ENCODE measurements at places on chromosomes 13 and 19. TPM values are rescaled to one million over a fixed set of nuclear protein-coding genes. Genes with fewer than 3 reads are reported as not detected.

DNA sequence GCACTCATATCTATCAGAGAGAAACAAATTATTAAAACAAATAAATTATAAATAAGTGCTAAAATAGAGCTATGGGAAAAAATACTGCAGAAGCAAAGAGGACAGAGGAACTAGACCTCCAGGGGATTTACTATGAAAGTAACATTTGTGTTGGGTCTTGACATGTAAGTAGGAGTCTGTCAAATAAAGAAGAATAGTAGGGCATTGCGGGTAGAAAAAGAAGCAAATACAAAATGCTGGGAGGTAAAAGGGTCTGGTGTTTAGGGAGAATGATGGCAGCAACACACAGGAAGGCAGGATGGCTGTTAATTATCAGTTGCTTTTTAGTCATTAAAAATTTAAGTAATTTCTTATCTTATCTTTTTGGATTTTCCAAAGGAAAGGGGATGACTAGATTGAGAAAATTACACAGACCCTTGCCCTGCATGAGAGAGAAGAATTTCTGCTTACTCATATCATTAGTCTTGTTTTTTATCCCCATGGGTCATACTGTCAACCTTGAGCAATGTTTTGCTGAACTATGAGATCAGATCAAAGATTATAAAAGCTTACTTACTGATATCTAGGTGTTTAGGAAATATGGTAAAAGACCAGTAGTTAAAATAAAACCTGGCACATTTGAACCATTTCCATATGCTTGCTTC, 472.7 kb downstream of the DIAPH3 start:
- DNase-seq = no peak

DNA sequence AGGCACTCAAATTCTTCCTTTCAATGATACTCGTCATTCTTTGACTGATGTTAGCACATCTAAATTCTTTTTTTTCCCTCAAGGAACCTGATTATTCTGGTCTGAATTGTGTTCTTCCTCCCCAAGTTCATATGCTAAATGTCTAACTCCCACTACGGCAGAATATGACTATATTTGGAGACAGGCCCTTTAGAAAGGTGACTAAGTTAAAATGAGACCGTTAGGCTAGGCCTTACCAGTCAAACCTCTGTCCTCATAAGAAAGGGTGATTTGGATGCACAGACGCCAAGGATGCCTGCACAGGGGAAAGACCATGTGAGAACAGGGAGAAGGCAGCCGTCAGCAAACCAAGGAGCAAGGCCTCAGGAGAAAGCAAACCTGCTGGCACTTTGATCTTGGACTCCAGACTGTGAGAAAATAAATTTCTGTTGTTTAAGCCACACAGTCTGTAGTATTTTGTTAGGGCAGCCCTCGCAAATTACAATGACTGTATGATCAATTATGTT, 13.1 kb upstream of the FOXO1 start:
- no peak for DNase-seq

GRCh38 chr13:99992949-99993351, 11.4 kb downstream of the ZIC2 start:
- DNase-seq = no peak

- DNase-seq = peak; percentile 62
These were observed 41.0 kb downstream of the KL start for GRCh38 chr13:33057019-33057780.

- peak; percentile 94 for DNase-seq
These were observed 21.1 kb downstream of the ZNF473 start for GRCh38 chr19:50046649-50047503.

- peak; percentile 83 for DNase-seq
These were observed 18.7 kb downstream of the GPR180 start for GRCh38 chr13:94620286-94620896.

DNA sequence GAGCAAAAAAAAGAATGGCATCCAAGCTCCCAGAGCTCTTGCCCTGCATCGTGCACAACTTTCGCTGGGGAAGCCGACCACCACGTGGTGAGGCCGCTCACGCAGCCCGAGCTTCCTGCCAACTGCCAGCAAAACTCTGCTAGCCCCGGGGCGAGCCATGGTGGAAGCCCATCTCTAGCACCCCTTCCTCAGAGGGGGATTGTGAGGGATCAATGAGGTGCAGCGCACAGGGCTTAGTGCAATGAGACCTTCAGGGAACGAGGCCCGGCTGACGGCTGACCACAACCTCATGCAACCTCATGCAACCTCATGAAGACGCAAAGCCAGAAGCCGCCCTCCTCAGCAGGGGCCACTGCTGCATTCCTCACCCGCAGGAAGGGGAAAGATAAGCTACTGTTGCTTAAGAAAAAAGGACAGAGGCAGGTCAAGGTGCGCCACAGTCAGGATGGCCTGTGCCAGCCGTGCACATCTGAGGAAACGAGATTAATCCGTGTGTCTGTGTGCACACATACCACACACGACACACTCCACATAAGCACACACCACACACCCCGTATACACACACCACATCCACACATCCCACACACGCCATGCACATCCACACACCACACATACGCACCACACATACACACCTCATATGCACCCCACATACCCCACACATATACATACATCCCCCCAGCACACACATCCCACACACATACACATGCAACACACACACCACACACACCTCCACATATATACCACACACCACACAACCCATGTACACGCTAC, 9.6 kb downstream of the HSPBP1 start:
- no peak for DNase-seq

- no peak for DNase-seq
These were observed 13.3 kb downstream of the CD70 start for GRCh38 chr19:6577476-6578125.

DNA sequence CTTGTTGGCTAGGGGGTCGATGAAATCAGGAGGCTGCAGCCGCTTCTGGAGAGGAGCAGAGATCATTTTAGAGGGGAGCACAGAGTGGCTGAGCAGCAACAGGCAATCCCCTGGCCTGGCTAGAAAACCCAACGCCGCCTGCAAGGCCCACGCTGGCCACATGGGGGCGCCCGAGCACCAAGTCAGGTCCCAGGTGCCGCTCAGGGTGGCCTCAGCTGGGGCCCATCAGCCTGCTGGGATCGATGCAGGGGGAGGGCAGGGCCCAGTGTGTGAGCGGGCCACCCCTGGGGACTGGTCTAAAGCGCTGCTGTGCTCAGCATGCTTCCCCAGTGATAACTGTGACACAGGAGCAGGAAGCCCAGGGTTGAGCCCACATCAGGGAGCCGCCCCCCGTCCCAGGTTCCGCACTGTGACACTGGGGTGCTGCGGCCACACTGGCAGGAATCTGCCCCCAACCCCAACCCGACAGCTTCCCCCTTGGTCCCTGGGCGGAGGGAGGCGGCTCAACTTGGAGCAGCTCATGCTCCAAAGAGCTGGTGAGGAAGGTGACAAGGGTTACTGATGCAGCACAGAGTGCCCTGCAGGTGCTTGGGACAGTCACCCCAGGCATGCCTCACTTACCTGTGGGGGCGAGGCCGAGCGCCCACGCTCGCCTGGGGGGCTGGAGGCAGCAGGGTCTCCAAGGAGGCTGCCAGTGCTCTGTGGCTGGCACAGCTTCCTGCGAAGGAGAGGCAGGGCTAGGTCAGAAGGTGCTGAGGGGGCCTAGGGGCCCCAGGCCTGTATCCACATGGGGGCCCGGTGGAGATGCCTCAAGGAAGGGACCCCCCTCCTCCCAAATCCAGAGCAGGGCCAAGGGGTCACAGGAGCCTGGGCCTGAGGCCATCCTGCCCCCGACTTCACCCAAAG, 13.3 kb upstream of the ISYNA1 start:
- DNase-seq = peak; percentile 73

- no peak for DNase-seq
These were observed 488.8 kb downstream of the KCTD12 start for GRCh38 chr13:76397413-76397812.

GRCh38 chr13:41914552-41914951, 46.4 kb downstream of the VWA8 start:
- DNase-seq = no peak

DNA sequence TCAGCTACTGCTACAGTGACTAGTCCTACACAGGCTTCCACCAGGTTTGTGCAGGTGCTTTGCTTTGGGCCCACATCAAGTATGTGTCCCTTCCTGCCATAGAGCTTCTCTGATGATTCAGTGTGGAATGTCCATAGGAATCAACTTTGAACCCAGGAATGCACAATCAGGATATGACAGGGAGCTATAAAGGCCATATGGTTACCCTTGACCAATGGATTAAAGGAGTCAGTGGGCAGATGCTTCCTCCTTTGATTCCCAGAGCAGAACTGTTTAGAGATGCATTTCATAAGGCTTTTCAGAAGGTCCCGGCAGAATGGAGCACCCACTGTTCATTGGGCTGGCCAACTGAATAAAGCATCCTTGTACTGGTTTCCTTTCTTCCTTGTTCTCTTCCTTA, 145.2 kb upstream of the WASF3 start:
- no peak for DNase-seq

GRCh38 chr13:75120085-75120484, 361.9 kb downstream of the TBC1D4 start:
- DNase-seq = no peak

- DNase-seq = no peak
These were observed 712 bp upstream of the RINL start for GRCh38 chr19:38878575-38879399.

GRCh38 chr13:111513766-111514609, 193.5 kb downstream of the TEX29 start:
- no peak for DNase-seq

DNA sequence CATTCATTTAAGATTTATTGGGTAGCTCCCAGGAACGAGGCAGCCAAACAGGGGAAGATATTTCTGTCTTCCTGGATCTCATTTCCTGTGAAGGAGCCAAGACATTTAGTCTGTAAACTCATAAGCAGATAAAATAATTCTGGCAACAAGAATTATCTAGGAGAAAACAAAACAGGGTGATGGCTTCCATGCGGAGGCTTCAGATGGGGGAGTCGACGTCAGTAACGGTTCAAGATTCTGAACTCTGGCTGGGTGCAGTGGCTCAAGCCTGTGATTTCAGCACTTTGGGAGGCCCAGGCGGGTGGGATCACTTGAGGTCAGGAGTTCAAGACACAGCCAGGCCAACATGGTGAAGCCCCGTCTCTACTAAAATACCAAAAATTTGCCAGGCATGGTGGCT, 1.3 kb downstream of the GNA15 start:
- DNase-seq = no peak

DNA sequence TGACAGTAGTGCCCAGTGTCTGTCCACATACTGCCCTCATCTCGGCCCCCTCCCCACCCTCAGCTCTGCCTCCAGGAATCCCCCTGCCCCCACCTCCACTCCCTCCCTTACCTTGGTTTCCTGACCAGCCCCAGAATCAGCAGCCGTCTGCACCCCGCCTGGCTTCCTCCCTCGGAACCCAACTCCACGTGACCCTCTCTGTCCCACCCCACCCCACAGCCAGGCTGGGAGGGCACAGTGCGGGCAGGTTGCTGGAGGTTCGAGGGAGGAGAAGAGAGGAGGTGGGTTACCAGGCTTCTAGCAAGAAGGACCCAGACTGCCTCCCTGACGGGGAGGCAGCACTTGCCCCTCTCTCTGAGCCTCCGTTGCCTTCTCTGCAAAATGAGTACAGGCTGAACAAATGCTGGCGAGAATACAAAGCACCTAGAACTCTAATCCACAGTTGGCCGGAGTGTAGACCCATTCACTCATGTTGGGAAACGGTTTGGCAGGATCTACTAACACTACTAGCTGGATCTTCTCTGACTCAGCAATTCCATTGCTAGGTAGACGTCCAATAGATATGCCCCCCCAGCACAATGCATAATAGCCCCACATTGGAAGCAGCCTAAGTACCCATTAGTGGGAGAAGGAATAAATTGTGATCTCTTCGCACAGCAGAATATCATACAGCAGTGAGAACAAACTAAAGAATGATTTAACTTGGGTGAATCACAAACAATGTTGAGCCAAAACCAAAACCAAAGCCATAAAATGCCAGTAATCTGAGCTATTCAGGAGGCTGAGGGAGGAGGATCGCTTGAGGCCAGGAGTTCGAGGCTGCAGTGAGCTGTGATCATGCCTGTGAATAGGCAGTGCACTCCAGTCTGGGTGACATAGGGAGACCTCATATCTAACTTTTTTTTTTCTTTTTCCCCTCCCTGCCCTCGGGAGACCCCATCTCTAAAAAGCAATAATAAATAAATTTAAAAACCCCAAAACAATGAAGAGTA, at the start of gene RASAL3:
Gene RASAL3, minus strand, starts transcription at position 151 of the 992 bp plus-strand sequence. CDS start 186 bp downstream, outside the sequence.
- DNase-seq = no peak

DNA sequence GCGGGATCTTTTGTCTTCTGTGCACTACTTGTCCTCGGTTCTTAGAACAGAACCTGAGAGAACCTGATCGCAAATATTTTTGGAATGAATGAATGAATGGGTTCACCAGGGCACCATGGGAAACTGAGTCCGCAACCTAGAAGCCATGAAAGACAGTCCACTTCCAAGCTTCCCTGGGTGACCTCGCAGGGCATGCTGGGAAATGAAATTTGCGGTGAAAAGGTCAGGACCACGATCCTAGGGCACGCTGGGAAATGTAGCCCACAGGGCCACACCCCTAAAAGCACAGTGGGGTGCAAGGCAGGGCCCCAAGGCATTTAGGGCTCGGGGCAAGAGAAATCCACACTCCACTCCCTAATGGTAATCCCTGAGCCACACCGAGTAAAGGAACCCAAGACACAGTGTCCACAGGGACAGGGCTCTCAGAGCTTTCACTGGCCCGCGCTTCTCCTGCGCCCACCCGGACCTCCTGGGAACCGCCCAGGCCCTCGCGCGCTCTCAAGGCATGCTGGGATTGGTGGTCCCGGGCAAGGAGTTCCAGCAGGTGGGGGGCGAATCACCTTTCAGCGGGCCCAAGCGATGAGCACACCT, 1.1 kb upstream of the PPP1R12C start:
- no peak for DNase-seq

DNA sequence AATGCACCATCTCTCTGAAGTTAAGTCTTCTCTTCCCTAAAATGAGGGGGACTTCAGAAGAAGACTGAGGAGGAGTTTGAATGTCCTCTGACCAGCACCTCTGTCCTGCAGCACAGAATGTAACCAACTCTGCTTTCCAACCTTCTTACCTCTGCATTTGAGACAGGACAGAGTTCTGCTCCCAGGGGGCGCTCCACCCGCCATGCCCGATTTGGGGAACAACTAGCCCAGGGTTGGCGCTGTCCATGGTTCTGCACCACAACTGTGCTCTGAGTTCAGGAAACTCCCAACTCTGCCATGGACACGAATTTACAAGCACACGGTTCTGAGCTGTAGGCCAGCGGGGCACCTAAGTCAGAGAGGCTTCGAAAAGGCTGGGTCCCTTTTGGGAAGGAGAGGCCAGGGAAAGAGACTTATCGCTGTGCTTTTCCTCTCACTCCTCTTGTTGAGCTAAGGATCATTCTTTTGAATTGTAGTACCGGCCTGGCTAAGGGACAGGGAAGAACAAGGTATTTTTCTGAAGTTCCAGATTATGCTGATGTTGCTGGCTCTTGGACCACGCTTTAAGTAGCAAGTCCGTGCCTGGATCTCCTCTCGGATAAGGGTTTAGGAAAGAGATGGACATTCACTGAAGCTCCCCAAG, 22.2 kb downstream of the SIGLEC5 start:
- DNase-seq = peak; percentile 96

The WDR87 gene
- total RNA-seq = not detected

The DCT gene
- not detected for total RNA-seq

The ZSWIM9 gene
- total RNA-seq = 7.5 TPM

The PLIN5 gene
- 0.86 TPM for total RNA-seq

The F10 gene
- 0.05 TPM for total RNA-seq

The ZNF568 gene
- total RNA-seq = not detected

The IZUMO2 gene
- total RNA-seq = not detected

The GNG14 gene
- total RNA-seq = not detected

The SIAH3 gene
- total RNA-seq = 0.10 TPM

The POSTN gene
- not detected for total RNA-seq

The TMEM255B gene
- total RNA-seq = 1.6 TPM

The LPAR6 gene
- total RNA-seq = 4.8 TPM

The STK24 gene
- 107 TPM for total RNA-seq

The PALM3 gene
- 0.08 TPM for total RNA-seq

The PRTN3 gene
- not detected for total RNA-seq

The ZNF792 gene
- 12.7 TPM for total RNA-seq

The PSG7 gene
- total RNA-seq = not detected

The TDRD3 gene
- total RNA-seq = 10.2 TPM
